ENCODE measurements at places on chromosomes 5 and 9.

GRCh38 chr9:137793196-137793841, 84.3 kb upstream of the CACNA1B start:
- H3K36me3 ChIP-seq = peaks cover 19% of the 10 kb centered on the region
- H3K27me3 ChIP-seq = no peaks in the 10 kb centered on the region
- DNase-seq = no peak
- no peak overlapping the region for H3K4me3 ChIP-seq
- H3K27ac ChIP-seq = no peak overlapping the region

GRCh38 chr9:81847181-81847915, 80.9 kb upstream of the SPATA31D4 start:
- no peaks in the 10 kb centered on the region for H3K4me1 ChIP-seq
- H3K36me3 ChIP-seq = no peaks in the 10 kb centered on the region
- H3K27ac ChIP-seq = no peak overlapping the region
- H3K27me3 ChIP-seq = no peaks in the 10 kb centered on the region
- DNase-seq = no peak
- H3K4me3 ChIP-seq = no peak overlapping the region

- H3K4me1 ChIP-seq = no peaks in the 10 kb centered on the region
- H3K27me3 ChIP-seq = no peaks in the 10 kb centered on the region
- no peak overlapping the region for H3K27ac ChIP-seq
- DNase-seq = no peak
- H3K36me3 ChIP-seq = no peaks in the 10 kb centered on the region
- H3K4me3 ChIP-seq = no peak overlapping the region
Measured at GRCh38 chr5:125719681-125720347, 703.4 kb upstream of the GRAMD2B start.

GRCh38 chr9:34994260-34994899, 4.8 kb downstream of the DNAJB5 start:
- no peaks in the 10 kb centered on the region for H3K27me3 ChIP-seq
- H3K4me1 ChIP-seq = peaks cover 33% of the 10 kb centered on the region
- H3K36me3 ChIP-seq = peaks cover 10% of the 10 kb centered on the region

GRCh38 chr9:20620650-20621470, 1.4 kb downstream of the MLLT3 start:
- H3K4me3 ChIP-seq = peak overlapping the region; percentile 74
- H3K4me1 ChIP-seq = peaks cover 25% of the 10 kb centered on the region
- no peak for DNase-seq
- H3K27me3 ChIP-seq = no peaks in the 10 kb centered on the region

GRCh38 chr9:137721899-137722298, 103.1 kb downstream of the EHMT1 start:
- DNase-seq = no peak
- H3K27me3 ChIP-seq = no peaks in the 10 kb centered on the region
- no peak overlapping the region for H3K4me3 ChIP-seq
- H3K27ac ChIP-seq = no peak overlapping the region
- no peaks in the 10 kb centered on the region for H3K4me1 ChIP-seq
- peaks cover 31% of the 10 kb centered on the region for H3K36me3 ChIP-seq

GRCh38 chr5:107618242-107618641, 52.5 kb downstream of the EFNA5 start:
- H3K4me1 ChIP-seq = peaks cover 4% of the 10 kb centered on the region
- peak; percentile 58 for DNase-seq
- no peaks in the 10 kb centered on the region for H3K27me3 ChIP-seq
- H3K4me3 ChIP-seq = no peak overlapping the region

DNA sequence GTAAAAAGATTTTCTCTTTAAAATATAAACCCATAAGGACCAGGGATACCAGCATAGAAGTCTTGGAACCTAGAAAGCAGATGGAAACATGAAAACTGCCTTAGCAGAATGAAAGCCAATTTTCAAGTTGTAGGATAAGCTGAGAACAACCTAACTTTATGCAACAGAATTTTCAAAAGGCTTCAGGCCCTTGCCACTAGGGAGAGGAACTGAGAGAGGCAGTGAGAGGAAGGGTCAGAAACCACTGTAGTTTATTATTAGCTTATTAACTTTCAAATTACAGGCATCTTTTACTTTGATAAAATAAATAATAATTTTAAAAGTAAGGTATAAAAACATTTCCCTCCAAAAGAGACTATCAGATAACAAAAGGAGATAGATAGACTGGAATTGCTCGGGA, 33.4 kb downstream of the FAM81B start:
- H3K27me3 ChIP-seq = no peaks in the 10 kb centered on the region
- DNase-seq = no peak
- no peaks in the 10 kb centered on the region for H3K4me1 ChIP-seq

DNA sequence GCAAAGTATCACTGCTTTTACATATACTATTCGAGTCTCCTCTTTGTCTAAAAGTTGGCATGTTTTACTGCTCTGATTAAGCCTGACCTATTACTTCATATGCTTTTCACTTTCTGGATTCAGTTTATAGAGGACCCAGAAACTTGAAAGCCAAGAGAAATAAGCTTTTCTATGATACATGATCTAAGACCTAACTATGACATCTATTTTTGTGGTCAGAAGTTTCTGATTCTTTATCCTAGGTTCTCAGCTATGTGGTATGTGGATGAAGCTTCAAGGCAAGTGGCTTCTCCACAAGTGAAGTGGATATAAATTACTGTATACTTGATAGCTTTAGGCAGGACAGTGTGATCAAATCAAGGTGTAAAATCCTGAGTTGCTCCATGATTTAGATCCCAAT, 6.3 kb downstream of the EDIL3 start:
- no peaks in the 10 kb centered on the region for H3K36me3 ChIP-seq
- H3K4me3 ChIP-seq = no peak overlapping the region
- H3K27me3 ChIP-seq = peaks cover 32% of the 10 kb centered on the region

DNA sequence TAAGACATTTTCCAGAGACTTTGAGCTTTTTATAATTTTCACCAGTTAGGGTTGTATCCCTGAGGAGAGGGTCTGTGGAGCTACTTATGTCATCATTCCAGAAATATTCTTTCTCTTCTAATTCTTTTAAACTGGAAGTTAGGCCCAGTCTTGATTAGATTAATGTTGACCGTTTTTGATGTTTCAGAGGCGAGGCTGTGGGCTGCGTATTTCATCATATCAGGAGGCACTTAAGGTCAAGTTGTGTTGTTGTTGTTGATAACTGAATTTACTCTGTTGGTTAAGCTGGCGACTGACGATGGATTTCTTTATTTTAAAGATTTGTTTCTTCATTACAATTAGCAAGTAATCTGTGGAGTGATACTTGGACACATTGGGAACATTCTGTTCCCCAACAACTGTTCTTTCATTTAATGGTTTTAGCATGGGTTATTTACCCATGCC, 20.1 kb downstream of the IPO11 start:
- no peaks in the 10 kb centered on the region for H3K36me3 ChIP-seq
- no peaks in the 10 kb centered on the region for H3K27me3 ChIP-seq
- H3K4me3 ChIP-seq = no peak overlapping the region
- DNase-seq = no peak
- peaks cover 7% of the 10 kb centered on the region for H3K4me1 ChIP-seq

- H3K4me1 ChIP-seq = peaks cover 28% of the 10 kb centered on the region
- DNase-seq = no peak
- no peak overlapping the region for H3K27ac ChIP-seq
- no peaks in the 10 kb centered on the region for H3K27me3 ChIP-seq
Measured at GRCh38 chr5:167296661-167297060, 994.8 kb upstream of the WWC1 start.

DNA sequence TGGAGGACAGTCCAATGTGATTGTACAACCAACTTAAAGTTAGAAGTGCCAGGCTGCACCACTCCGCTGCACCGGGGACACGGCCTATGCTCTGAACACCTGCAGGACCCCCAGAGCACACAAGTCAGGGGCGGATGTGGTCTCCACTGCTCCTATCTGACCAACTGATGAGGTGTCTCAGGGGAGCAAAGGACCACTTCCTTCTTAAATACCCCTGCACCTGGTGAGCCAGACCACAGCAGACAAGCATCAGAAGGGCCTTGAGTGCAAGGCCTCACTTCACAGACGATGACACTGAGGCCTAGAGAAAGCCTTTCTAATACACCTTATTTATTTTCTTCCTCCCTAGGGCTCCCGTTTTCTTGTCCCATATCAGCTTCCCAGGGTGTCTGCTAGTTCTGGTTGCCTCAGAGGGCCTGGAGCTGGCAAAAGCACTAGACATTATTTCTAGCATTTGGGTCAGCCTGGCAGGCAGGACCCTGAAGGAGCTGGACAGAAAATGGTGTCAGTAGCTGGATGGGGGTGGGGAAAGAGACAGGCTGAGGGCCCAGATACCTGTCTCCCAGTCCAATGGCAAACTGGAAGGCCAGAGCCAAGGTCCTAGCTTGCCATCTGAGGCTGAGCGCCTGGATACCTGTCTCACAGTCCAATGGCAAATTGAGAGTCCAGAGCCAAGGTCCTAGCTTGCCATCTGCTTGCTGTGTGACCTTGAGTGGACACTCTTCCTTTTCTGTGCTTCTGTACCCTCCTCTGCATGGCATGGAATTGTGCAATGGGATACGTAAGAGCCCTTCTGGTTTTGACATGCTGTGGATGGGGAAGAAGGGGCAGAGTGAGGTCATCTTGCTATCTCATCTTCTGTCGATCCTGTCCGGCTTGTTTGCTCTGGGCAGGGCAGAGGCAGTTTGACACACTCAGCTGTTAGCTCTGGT, 9.0 kb downstream of the CCDC69 start:
- DNase-seq = no peak
- no peaks in the 10 kb centered on the region for H3K27me3 ChIP-seq
- H3K36me3 ChIP-seq = no peaks in the 10 kb centered on the region
- H3K27ac ChIP-seq = no peak overlapping the region

DNA sequence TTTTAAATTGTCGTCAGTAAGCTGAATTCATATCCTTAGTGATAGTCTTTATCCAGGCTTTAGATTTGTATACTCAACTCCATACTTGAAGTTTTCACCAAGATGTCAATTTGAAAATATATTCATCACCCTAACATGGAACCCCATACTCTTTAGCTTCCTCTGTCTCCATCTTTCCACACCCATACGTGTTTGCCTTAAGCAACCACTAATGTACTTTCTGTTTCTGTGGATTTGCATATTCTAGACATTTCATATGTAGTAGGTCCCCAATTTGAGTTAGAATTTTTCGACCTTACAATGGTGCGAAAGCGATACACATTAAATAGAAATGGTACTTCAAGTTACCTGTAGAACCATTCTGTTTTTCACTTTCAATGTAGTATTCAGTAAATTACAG, 65.2 kb downstream of the NSD1 start:
- DNase-seq = no peak
- H3K4me3 ChIP-seq = no peak overlapping the region
- H3K4me1 ChIP-seq = no peaks in the 10 kb centered on the region
- H3K27ac ChIP-seq = no peak overlapping the region
- H3K36me3 ChIP-seq = peaks cover 11% of the 10 kb centered on the region

GRCh38 chr9:133533857-133534256, 647 bp upstream of the ADAMTSL2 start:
- peaks cover 5% of the 10 kb centered on the region for H3K4me1 ChIP-seq
- H3K36me3 ChIP-seq = no peaks in the 10 kb centered on the region
- no peak for DNase-seq
- H3K27ac ChIP-seq = no peak overlapping the region

DNA sequence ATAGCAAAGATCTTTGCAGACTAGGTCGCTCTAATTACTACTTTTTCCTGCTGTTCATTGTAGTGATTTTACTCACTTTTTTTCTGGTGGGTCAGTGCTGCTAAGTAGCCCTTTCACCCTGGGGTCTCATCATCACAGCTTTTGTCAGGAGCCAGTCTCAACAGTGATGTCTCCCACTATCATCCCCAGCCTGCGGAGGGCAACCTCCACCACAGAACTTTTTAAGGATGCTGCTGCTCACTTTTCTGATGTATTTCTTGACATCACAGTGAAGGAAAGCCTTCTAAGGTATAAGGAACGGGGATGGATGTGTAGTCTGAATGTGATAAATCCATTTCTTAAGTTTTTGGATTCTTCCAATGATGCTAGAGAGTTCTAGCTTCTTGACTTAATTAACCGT, 242.5 kb upstream of the RIOK2 start:
- H3K27ac ChIP-seq = no peak overlapping the region
- no peaks in the 10 kb centered on the region for H3K4me1 ChIP-seq
- peak; percentile 9 for DNase-seq
- no peaks in the 10 kb centered on the region for H3K36me3 ChIP-seq
- H3K27me3 ChIP-seq = peaks cover 24% of the 10 kb centered on the region

GRCh38 chr5:5025774-5026408, 114.2 kb upstream of the ADAMTS16 start:
- H3K4me1 ChIP-seq = no peaks in the 10 kb centered on the region
- peak; percentile 3 for DNase-seq
- no peak overlapping the region for H3K4me3 ChIP-seq
- no peaks in the 10 kb centered on the region for H3K27me3 ChIP-seq

GRCh38 chr5:179554981-179555380, 4.6 kb downstream of the RUFY1 start:
- H3K27me3 ChIP-seq = no peaks in the 10 kb centered on the region
- H3K36me3 ChIP-seq = no peaks in the 10 kb centered on the region
- H3K27ac ChIP-seq = no peak overlapping the region
- no peak for DNase-seq
- H3K4me1 ChIP-seq = peaks cover 5% of the 10 kb centered on the region

DNA sequence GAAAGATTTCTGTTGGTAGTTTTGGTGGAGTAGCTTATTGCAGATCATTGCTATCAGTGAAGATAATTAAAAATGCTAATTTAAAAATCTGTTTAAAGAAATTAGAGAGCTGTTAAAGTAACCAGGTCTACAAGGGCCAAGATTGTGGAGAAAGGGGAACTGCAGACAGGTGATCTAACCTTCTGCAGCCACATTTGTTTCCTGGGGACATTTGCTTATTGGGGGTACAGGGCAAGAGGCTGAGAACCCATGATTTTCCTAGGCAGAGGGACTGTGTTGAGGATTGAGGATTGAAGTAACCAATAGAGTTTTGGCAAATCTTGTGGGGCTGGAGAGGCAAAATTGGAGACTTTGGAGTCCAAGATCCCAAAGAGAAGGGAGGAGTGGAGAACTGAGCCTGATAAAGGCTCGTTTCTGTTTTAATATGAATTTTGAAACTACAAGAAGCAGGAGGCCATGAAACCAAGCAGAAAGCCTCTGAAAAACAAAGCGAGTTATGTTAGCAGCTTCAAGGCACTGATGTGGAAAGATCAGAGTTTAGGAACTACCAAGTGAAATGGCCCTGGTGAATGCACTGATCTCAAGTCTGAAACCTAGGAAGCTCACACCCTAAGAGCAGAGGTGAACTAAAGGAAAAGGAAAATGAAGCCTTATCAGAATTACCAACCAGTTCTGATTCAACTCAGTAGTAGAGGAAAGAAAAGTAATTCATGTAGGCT, 219.8 kb upstream of the C9orf72 start:
- H3K27ac ChIP-seq = no peak overlapping the region
- no peak for DNase-seq
- H3K4me1 ChIP-seq = no peaks in the 10 kb centered on the region
- no peak overlapping the region for H3K4me3 ChIP-seq

- H3K4me1 ChIP-seq = no peaks in the 10 kb centered on the region
- no peak overlapping the region for H3K27ac ChIP-seq
- no peak overlapping the region for H3K4me3 ChIP-seq
- H3K27me3 ChIP-seq = peaks cover 24% of the 10 kb centered on the region
- H3K36me3 ChIP-seq = no peaks in the 10 kb centered on the region
- DNase-seq = no peak
Measured at GRCh38 chr9:89514337-89514736, 16.4 kb upstream of the SEMA4D start.
